ENCODE measurements at places on chromosomes 1 and 21.

DNA sequence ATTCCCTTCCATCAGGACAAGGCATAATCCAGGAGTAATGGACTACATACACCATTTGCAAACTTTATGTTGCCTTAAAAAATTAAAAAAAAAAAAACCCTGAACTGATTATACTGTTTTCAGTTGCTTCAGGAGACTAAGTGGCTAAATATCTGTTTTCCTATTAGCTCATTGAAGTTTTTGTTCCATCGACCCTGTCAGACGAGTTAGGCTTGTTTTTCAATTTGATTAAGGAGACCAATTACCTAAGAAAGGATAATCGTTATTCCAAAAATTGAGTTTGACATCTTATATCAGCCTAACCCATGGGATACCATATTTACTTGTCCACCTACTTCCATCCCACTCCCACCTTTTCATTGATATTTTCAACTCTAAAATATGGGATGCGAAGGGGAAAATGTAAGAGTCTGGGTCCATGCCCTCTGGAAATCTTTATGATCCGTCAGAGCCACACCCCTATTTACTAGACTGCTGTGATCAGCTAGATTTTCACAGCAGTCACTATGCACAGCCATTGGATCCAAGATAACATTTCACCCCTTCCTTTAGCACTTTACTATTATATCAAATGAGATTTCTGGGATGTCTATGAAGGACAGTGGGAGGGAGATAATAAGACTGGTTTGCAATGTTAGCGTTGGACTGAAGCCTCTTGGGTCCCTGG, 41.0 kb downstream of the IL12RB2 start:
- DNase-seq, result no peak

- DNase-seq, result no peak
These were observed 504 bp downstream of the H6PD start for GRCh38 chr1:9235096-9235459.

GRCh38 chr1:216937491-216937890, 214.3 kb upstream of the ESRRG start:
- no peak for DNase-seq

GRCh38 chr1:184002071-184002470, 35.5 kb downstream of the COLGALT2 start:
- no peak for DNase-seq

DNA sequence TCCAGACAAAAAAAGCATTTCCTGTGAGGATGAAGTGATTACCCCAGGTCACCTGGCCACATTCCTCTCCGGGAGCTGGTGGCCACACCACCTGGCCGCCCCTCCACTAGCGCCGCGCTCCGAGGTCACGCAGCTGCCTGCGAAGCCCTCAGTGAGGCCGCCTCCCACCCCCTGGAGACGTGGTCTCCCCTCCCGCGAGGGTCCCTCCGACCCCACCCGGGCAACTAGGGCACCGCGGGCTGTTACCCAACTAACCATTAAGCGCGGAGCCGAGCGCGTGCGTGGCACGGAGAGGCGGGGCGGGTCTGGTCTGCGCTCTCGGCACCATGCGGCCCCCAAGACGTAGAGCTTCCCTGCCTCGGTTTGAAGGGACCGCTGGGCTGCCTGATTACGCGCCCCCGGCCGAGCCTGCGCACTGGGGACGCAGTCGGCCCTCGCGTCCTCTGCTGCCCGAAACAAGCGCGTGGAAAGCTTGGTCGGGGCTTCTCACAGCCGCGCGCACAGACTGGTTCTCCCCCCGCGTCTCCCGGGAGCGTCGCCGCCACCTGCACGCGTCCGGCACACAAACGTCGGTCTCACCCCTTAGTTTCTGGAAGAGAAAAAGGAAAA, 106.5 kb downstream of the SLC16A1 start:
- DNase-seq, result no peak

DNA sequence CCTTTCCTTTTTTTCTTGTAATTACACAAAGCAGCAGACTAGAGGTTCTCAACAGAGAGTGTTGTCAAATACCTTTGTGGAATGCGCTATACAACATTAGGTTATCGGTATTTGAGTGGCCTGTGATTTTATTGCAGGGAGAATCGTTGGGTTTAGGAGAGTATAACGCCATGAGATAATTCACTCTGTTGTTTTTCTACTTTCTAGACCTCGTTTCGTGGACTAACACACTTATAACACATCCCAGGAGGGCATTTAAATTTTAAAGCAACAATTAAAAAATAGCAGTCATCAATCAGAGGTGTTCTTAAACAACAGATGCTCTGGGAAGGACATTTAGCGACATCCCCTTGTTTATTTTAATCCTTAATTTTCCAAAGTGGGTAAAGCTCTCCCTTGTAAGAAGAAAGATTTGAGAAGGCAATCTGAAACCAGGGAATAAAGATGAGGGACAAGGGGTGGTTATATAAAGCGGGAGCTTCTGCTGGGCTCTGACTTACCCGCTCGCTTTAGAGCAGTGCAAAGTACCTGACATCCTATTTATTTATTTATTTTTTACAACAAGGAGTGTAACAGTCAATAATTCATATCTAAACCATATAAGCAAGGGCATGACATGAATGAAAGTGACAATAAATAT, 4.9 kb downstream of the PBX1 start:
- no peak for DNase-seq

- DNase-seq, result no peak
These were observed 22.9 kb upstream of the DISP3 start for GRCh38 chr1:11455967-11456570.

GRCh38 chr1:41474490-41475271, 9.8 kb downstream of the EDN2 start:
- DNase-seq, result peak; percentile 30

GRCh38 chr1:169565335-169566271, 20.7 kb downstream of the F5 start:
- no peak for DNase-seq

DNA sequence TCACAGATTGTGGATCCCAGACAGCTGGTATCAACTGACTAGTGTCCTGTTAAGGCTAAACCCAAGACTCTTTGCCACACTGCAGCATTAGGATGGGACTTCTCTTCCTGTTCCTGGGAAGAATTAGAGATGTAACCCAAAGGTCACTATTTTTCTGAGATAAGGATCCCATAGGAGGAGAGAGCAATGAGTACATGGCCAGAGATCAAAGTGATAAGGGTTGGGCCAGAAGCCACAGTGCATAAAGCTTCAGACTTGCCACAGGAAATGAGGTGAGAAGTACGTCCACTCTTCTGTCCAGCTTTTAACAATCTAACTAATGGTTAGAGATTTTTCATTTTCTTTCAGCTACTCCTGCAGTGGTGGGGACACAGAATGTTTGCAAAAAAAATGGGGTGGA, at the start of gene HSD3B1:
TSS of gene HSD3B1 (plus strand) at position 270 of the 400 bp plus-strand sequence. CDS start 267 bp downstream, outside the sequence.
- no peak for DNase-seq

- no peak for DNase-seq
These were observed 1030.5 kb downstream of the KCNT2 start for GRCh38 chr1:195577748-195578147.

GRCh38 chr21:41445465-41445862, 19.4 kb downstream of the MX1 start:
- no peak for DNase-seq

- DNase-seq, result peak; percentile 75
These were observed at the start of gene ZDHHC18 for GRCh38 chr1:26826261-26827105. Gene ZDHHC18 (plus strand): TSS chr1:26826688. CDS start chr1:26826805, 117 bp downstream.

DNA sequence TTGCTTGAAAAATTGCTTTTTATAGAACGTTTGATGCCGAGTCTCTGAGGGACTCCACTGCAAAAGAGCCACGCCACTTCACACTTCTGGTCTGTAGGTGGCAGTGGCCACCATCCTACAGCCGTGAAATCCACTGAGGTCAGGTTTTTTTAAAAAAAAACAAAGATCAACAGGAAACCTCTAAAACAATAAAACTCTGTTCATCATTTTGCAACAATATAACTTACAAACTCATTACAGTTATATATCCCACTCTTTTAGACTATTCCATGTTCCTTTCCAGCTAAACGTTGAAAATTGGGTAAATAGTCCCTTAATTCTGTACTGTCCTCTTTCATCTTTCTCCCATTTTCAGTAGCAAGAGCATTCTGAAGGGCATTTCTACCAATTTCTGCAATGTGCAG, 64.6 kb upstream of the FMN2 start:
- no peak for DNase-seq

- no peak for DNase-seq
These were observed 41.5 kb downstream of the NCAM2 start for GRCh38 chr21:21039624-21040170.

GRCh38 chr1:201847150-201847549, 18.2 kb downstream of the IPO9 start:
- DNase-seq, result no peak
